Umbilical cord (tissue), 2 donors: ENCODE measurements at places on chromosomes 4 and X.

DNA sequence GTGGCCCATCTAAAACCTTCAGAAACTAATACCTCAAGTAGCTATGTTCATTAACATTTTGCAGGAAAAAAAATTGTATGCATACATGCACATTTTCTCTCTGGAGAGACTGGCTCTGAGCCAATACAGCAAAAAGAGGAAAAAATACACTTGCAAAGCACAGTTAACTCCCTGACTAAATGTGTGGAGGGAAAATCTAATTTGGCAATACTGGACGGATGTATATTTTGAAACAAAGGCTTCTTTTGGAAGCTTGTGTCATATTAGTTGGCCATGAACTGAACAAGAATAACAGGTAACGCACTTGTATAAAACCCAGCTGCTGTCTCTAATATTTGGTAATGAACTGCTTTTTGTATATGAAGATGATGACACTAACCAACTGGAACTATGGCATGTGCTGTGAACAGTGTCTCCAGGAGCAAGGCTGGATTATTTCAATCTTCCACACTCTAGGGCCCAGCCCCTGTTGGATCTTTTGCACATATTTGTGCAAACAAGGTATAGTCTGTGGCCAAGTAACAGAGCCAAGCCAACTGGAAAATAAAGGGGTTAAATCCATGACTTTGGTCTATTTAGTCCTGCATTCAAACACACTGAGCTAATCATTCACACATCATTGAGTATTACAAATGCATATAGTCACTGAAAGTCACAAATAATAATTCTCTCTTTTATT lies 67.9 kb upstream of the NRK start:
- DNase-seq, result no peak

GRCh38 chr4:127995776-127996175 lies 30.6 kb downstream of the ABHD18 start:
- no peak for DNase-seq

GRCh38 chrX:148457279-148457678 lies 43.1 kb upstream of the AFF2 start:
- DNase-seq, result no peak

GRCh38 chrX:30733852-30734660 lies 80.8 kb downstream of the GK start:
- DNase-seq, result no peak

DNA sequence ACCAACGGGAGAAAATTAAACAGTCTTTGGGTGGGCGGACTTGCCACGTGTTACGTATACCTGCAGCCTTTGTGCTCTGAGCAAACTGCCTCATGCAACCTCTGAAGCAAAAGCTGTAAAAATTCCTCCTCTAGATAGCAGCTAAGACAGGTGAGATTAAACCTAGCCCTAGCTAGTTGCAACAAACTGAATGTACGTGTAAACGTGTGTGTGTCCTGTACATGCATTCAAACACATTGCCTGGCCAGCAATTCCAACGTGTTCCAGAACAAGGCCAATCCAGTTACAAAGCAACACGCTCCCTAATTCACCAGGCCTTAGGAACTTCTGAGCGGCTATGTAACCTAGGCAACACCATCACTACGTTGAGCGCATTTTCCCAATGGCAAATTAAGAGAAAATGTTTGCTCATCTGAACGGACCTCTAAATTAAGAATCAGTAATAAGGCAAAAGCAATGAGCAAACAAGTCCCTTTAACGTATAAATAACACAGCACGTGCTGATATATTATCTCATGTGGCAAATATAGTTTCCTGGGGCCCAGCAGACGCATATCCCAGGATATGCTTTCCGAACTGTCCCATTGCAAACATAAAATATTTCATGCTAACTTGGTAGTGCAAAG lies 792 bp downstream of the PPID start:
- DNase-seq, result peak; percentile 45
